ENCODE measurements at places on chromosomes 2 and 18.

DNA sequence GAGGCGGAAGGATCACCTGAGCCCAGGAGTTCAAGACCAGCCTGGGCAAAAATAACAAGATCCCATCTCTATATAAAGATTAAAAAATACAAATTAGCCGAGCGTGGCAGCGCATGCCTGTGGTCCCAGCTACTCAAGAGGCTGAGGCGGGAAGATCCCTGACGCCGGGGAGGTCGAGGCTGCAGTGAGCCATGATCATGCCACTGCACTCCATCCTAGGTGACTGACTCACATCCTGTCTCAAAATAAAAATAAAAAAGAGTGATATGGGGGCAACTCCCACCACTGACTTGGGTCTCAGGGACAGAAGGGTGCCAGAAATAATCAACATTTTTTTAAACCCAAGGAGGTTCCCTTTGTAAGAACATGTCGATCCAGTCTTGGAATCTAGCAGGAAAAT is 37.6 kb downstream of the ZNF516 start:
- DNase-seq: no peak

DNA sequence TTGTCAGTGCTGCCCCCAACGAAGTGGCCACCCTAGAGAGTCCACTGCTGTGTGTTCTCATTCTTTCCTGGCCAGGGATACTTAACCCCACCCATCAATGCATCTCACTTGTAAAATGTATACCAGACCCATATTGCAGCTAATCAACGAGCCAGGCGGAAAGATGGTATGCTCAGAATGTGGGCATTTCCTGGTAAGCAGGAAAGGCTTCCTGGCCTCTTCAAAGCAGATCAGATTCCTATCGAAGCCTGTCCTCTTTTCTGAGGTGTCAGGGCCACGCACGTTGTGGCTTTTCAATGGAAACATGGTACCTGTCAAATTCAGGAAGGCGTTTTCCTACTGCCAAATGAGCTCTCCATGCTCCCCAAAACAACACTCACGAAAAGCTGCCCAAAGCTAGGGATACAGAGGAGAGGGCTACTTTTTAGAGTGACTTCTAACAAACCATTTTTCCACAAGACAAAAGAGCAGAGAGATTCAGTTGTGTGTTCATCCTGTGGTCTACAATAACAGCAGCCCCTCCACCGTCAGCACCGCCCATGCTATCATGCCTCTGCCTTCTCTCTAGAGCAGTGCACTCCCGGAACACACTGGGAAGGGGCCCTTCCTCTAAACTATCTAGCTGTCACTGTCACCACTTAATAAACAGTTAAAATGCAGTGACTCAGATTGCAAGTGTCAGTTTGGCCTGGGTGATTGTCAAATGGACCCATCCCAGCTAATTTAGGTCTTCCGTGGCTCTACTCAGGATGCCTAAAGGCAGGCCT is 535.1 kb downstream of the RNF144A start:
- DNase-seq: no peak

GRCh38 chr18:79912409-79912991 is 39.0 kb downstream of the SLC66A2 start:
- DNase-seq: no peak

- DNase-seq: no peak
Observed at GRCh38 chr2:174878537-174879147, 114.4 kb upstream of the CHRNA1 start.

GRCh38 chr2:234496055-234496834 is 636 bp downstream of the ARL4C start:
- no peak for DNase-seq

DNA sequence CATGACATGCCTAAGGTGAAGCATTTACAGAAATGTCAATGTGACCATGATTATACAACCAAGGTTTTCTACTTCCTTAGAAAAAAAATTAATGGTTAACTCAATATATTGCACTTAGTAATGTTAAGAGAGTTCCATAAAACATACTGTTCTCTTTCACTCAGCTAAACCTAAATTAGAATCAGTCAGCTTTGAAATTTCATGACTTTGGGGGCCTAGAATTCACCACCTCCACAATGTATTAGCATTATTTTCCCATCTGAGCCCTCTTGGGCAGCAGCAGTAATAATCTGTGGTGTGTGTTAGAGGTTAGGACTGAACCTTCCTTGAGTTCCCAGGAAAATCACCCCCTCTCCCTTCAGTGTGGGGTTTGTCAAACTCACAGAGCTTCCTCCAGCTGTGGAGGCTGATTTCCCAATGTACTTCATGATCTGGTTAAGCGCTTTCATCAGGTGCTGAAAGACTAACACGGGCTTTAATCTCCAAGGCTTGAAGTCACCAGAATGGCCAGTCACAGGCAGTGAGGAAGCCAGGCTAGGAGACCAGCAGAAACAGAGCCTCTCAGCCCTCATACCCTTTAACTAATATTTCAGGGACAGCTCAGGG is 7.1 kb upstream of the UPP2 start:
- no peak for DNase-seq

GRCh38 chr2:158319269-158319668 is 137.3 kb downstream of the CCDC148 start:
- no peak for DNase-seq

- DNase-seq: no peak
Observed at GRCh38 chr2:229254206-229254605, 16.9 kb downstream of the PID1 start.

DNA sequence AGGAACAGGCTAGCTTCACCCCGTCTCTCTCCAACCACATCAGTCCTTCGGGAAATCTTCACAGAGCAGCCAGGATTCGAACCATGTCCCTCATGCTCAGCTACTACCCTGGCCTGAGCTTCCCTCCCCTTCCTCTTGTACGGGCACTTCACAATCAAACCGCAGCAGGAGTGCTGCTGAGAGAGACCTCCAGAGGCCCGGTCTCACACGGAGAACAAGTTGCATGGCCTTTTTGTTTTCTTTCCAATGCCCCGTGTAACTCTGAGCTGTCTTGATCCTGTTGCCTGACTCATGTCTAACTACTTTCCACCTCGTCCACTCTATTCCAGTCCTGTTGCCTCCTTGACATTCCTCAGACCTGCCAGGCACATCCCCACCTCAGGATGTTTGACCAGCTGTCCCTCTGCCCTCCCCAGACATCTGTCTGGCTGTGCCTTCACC is 25.4 kb downstream of the FBLN7 start:
- no peak for DNase-seq

DNA sequence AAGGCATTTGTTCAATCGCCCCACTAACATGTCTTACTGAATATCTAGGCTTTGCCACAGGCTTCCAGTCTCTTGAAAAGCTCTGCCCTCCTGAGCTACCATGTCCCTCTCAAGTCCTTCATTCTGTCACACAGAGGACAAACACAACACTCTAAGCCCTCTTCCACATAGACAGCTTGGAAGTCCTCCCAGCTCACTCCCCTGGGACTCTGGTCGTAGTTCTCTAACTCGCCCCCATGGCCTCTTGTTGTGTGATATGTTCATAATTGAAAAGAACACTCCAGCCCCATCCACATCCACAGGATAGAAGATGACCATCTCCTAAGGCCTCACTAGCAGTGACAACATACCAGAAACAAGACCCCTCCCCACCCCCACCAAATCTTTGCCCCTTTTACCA is 37.9 kb downstream of the BUB1 start:
- DNase-seq: no peak

Measured in nucleus accumbens (tissue), 56 donors.